Motor neuron (in vitro differentiated cells): ENCODE measurements at places on chromosomes 7 and 10. TPM values are rescaled to one million over a fixed set of nuclear protein-coding genes. Genes with fewer than 3 reads are reported as not detected.

The ENTPD1 gene
- 1.4 and 1.6 TPM in 2 replicates for total RNA-seq

DNA sequence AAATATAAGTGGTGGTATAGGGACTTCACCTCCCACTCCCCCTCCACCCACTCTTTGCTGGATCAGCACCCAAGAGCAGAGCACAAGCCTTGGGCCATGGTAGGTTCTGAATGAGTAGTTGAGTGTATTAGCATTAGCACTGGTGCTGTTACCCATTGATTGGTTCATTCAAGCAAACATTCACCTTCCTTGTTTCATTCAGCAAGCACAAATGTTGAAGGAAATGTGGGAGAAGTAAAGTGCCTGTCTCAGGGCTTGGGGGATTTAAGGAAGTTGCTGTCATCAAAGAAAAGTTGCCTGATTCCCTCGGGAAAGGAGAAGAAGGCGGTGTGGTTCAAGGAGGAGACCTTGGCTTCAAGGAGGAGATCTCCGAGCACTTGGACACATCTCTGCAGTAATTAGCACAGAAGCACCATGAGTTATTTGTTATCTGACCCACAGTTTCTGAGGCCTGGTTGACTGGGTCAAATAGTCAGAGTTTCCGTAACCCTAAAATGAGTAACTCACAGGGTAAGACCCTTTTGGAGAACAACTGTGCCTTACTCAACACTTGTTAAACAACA is 17.3 kb downstream of the IL2RA start:
- ATAC-seq: no peak

GRCh38 chr7:38660427-38661099 is 29.4 kb upstream of the AMPH start:
- ATAC-seq: no peak

GRCh38 chr10:75788394-75789205 is 357.2 kb downstream of the LRMDA start:
- ATAC-seq: peak; percentile 68

DNA sequence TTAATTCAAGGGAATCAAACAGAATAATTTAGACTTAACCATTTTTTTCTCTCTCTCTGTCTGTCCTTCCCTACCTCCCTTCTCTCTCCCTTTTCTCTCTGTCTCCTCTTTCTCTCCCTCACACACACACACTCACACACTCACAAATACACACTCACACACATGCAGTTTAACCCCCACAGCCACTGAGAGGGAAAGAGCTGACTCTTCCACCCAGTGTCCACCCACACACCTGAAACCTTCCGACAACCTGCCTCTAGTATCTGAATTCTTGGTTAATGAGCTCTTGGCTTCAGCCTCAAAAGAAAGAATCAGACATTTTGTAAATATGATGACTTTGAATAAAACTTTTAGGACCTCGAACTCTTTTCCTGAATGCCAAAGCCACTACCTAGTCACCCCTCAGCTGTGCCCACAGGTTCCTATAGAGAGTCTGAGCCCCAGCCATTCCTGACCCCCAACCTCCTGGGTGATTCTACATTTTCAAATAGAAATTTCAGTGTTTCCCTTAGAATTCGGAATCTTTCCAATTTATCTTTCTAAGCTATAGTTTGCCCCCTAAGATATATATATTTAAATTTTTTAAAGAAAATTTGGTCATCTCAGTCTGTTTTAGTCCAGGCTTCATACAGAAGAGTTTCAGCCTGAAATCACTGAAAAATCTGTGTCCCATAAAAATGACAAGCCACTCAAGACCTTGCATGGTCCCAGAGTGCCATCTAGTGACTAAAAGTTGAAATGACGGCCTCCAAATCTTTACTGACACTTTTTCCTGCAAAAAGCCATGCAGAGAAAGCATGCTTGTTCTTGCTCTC is 202.8 kb downstream of the IPMK start:
- ATAC-seq: peak; percentile 64

DNA sequence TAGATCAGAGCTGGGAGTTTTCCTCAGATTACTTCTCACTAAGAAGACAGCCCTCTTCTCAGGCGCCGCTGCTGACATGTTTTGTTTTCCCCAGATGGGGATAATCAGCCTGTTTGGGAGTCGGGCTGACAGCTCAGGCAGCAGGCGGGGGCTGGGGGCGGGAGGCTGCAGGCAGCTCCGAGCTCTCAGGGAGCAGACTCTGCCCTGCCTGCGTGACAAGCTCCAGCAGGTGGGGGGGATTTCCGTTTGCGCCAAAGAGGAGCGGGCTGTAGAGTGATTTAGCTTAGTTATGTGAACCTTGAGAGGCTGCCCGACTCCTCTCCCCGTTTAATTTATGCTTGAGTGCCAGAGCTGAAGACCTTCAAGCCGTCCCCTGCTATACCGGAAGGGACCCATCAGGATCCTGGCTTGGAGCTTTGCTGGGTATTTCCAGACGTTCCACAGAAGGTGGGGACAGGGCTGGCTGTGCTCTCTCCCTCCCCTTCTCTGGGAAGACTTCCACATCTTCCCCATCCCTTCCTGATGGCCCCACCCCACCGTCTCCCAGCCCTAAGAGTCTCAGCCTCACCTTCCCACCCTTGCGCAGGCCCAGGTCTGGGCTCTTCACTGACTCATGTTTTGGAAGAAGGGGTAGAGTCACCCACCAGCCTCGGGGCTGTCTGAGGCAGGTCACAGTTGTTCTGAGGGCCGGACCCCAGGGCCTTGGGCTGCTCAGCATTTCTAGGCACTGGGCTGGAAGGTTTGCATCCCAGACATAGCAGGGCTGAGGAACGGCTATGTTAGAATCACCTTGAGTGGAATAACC is 24.7 kb upstream of the ADCYAP1R1 start:
- peak; percentile 83 for ATAC-seq

DNA sequence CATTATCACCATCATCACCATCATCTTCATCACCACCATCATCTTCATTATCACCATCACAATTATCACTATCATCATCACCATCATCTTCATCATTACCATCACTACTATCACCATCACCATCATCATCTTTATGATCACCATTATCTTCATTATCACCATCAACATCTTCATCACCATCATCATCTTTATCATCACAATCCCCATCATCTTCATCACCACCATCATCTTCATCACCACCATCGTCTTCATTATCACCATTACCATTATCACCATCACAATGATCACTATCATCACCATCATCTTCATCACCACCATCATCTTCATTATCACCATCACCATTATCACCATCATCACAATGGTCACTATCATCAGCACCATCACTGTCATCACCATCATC is 621.1 kb downstream of the PTPRN2 start:
- ATAC-seq: no peak

DNA sequence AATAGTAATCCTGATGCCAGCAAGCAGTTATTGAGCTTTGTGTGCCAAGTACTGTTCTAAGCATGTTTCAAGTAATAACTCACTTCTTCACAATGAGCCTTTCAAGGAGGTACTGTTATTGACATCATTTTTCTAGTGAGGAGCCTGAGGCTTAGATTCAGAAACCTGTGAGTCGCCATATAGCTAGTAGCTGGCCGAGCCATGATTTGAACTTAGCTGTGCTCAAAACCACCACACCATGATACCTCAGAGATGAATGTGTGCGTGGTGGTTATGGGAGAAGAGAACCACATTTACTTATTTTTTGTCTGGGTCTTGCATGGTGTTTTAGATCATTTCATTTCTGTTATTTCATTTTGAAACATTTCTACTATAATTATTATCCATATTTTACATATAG is 578.9 kb downstream of the AUTS2 start:
- ATAC-seq: no peak

- no peak for ATAC-seq
Measured at GRCh38 chr7:31734456-31734855, 47.4 kb downstream of the PPP1R17 start.

- no peak for ATAC-seq
Measured at GRCh38 chr7:36287371-36288241, 102.1 kb upstream of the ANLN start.

DNA sequence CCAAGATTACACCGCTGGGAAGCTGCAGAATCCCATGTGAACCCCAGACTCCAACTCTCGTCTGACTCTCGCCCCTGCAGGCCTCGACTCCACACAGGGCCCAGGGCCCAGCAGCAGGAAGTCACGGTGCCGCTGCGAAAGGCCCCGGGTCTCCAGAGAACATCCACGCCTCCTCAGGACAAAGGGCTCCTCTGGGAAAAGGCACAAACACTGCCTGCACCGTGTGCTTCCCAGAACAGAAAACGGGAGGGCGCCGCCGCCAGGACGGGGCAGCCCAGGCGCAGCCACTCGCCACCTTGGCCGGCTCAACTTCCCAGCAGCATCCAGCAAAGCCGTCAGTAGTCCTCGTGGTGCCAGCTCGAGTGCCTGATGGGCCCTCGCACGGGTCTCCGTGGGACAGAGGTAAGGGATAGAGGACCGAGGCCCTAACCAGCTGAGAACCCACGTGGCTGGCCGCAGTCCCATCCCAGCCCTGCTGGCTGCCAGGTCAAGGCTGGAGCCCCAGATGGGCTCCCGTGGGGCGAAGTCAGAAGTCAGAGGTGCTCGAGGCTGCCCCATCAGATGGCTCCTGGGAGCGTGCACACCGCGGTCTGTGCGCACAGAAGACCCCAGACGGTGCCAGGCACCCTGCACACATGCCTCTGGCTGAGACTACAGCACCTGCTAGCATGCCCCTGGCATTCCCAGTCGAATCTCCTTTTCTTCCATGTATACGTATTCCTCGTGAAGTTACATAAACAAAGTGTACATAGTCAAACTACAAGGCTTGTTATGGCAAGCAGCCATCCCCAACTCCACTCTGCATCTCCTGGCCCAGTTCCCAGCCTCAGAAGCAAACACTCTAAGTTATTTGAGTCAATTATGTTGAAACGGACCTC is 60.2 kb downstream of the MAD1L1 start:
- ATAC-seq: peak; percentile 14

GRCh38 chr10:86376852-86377796 is 10.5 kb upstream of the GRID1 start:
- ATAC-seq: peak; percentile 98

GRCh38 chr10:77915319-77916105 is 11.0 kb downstream of the DLG5 start:
- ATAC-seq: no peak

DNA sequence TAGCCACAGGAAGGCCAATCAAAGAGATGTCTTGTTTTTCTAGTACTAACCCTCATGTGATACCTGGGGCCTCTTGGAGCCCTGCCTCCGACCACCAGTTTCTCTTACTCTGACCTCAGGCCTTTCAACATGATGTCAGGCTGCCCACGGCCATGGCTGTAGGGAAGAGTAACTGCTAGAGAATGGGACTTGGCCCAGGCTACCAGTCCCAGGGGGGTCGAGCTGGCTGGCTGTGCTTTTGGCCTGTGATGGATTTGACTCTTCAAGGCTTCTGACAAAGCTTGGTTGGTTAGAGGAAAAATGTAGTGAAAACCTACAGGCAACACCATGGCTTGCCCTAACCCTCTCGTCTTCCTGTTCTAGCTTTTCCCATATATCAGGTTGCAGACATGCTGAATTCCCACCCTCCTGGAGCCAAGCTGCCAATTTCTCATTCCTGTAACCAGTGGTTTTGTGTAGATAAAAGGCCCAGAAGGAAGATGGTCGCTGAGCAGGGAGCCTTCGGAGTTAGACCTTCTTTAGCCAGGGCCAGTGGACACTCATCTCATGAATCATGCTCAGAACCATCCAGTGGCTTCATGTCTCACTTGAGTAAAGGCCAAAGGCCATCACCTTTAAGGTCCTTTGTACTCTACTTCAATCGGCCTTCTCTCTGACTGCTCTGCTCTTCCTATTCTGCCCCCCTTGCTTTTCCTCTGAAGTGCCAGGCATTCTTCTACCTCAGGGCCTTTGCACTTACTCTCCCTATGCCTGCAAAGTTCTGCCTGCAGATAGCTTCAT is 19.7 kb downstream of the SUFU start:
- no peak for ATAC-seq

DNA sequence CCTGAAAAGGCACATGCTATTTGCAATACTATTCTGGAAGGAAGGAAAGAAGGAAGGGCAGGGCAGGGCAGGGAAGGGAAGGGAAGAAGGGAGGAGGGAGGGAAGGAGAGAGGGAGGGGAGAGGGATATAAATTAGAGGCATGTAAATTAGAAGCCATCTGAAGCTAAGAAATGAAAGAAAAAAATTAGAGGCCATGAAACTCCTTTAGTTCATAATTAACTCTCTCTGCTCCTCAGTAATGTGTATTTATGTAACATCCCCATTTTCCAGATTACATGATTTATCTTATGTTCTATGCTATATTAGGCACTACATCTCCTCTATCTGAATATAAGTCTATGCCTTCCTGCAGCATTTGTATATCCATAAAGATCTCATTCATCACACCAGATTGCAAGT is 12.7 kb upstream of the JCAD start:
- no peak for ATAC-seq
